Lung (tissue), 17 donors: ENCODE measurements at places on chromosomes 13 and 19. TPM values are rescaled to one million over a fixed set of nuclear protein-coding genes. Genes with fewer than 3 reads are reported as not detected.

DNA sequence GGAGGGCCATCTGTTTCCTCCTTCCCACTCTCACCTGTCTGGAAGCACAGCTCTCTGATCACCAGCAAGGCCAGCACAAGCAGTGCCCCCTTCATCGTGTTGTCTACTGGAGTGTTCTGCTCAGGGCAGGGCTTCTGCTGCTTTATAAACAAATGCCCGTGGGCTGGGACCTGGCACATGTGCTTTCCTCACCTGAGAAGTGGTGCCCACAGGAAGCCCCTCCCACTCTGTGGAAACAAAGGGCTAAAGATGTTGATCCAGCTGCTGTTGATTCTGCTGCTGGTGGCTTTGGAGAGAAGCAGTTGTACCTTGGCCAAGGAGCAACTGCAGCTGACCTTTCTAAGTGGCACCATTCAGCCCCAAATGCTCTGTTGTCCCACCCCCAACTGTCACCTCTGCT, 26.4 kb upstream of the ZNF181 start:
- no peak for DNase-seq

DNA sequence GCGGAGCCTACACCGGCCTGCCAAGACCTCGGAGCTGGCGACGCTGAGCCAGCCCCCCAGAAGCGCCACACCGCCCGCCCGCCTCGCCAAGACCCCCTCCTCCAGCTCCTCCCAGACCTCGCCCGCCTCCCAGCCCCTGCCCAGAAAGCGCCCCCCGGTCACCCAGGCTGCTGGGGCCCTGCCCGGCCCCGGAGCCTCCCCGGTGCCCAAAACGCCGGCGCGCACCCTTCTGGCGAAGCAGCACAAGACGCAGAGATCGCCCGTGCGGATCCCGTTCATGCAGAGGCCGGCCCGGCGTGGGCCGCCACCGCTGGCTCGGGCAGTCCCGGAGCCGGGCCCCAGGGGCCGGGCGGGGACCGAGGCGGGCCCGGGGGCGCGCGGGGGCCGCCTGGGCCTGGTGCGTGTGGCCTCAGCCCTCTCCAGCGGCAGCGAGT, 10.2 kb downstream of the C19orf25 start:
- no peak for DNase-seq

- no peak for DNase-seq
Observed at GRCh38 chr19:7670790-7671189, 1.9 kb downstream of the RETN start.

DNA sequence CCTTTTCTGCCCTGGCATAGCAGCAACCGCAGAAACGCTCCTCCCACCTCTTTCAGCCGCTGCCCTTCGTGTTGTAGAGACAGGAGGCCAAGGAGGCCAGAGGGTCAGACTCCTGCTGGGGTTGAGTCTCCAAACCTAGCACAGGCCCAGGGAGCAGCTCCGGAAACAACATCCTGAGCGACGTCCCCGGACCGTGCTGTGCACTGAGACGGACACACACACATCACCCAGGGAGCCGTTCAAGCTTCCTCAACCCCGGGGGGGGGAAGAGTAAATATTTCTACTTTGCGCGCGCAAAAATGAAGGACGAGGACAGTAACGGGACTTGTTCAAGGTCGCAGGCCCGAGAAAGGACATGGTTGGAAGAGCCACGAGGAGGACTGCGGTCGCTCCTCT, 657 bp downstream of the ZNF550 start:
- DNase-seq = peak; percentile 20

DNA sequence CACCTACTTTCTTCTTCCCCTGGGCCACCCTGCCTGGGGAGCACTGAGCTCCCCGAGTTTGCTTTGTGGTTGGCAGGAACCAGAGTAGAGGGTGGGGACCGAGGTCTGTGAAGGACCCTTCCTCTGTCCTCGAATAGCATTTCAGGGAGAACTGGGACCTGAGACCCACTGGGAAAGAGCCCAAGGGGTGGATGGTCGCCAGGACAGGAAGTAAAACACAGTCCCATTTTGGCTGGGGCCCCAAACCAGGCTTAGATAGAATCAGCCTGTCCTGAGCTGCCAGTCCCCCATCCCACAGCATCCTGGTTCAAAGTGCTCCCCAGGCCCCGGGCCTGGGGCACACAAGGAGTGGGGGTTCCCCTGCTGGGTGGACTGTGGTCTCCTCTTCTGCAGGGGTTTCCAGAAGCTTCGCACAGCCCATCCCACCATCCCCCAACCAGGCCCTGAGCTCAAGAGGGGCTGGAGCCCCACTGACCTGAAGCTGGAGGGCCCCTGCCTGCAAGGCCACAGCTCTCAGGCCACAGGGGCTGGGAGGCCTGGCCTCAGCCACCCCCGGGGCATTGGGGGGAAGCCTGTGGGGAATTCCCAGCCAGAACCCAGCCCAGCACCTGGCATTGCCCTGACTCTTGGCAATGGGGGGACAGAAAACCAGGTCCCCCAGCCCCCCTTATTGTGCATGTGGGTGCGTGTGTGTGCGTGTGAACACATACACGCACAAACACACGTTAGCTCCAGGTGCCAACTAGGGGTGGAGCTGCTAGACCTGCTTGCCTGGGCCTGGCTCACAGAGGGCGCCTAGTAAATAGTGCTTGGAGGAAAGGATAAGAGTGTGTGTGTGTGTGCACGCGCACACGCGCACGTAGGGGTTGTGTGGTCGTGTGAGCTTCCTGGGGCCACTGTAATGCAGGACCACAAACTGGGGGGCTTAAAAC, 995 bp upstream of the MKNK2 start:
- peak; percentile 76 for DNase-seq

DNA sequence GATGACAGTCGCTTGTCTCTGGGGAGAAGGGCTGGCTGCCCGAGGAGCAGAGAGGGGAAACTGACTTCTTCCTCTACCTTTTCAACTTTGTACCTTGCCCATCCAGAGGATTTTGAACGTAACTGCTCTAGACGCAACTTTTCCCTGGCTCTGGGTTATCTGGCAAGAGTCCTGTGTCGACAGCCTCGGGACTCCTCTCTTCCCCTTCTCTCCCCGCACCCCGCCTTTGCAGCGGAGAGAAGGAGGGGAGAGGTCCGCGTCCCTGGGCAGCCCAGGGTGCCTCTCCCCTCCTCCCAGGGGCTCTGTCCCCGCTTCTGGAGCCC, 574 bp downstream of the SH3GL1 start:
- peak; percentile 52 for DNase-seq

GRCh38 chr13:104553186-104553585, 1487.0 kb upstream of the SLC10A2 start:
- no peak for DNase-seq

DNA sequence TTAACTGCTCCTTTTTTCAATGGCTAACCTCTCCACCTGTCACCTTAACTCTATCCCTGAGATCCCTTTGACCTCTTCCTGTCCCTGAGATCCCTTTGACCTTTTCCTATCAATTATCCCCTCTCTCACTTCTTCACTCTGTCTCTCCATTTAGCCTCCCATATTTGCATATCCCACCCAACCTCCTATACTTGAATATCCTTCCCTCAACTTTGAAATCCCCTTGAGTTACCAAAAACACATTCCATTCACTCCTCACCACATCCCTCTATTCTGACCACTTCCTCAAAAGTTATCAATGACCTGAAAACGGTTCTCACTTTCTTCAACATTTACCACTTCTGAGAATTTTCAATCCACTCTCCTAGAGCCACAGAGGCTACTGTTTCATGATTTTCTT, 3.0 kb downstream of the MYCBP2 start:
- DNase-seq = no peak

DNA sequence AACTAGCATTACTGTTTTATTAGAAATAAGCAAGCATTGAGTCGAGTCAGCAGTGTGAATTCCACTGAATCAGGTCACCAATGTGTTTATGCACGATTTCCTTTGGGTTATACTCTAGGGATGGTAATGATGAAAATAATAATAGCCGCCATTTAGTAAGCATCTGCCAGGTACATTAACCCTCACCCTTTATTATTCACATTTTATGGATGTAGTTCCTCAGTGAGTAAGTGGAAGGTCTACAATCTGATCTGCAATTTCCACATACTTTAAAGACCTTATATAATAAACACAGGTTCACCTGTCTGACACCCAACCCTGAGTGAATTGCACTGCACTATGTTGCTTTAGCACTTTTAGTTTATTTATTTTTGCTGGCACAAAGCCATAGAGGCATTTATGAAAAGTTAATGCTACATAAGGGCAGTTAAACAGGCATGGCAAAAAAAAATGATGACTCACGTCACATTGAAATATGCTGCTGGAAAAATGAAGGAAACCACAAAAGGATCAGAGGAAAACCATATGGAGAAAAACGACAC, 122.4 kb downstream of the TRPC4 start:
- peak; percentile 10 for DNase-seq

DNA sequence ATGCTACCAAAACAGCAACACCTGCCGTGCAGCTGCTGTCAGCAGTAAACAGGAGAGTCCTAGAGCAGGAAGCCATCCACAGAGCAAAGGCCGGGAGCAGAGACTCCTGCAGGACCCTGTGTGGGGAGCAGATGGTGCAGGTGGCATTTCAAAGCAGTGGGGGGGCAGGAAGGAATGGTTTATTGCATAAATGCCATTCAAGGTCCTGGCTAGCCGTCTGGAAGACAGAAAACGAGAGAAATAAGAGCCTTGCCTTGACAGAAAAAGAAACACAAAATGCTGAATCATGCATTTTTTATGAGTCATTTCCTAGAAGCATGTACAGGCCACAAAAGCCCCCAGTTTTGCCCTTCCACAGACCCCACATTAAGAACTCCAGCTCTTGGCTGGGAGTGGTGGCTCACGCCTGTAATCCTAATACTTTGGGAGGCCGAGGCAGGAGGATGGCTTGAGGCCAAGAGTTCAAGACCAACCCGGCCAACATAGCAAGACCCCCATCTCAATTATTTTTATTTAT, 5.4 kb downstream of the RSPH6A start:
- no peak for DNase-seq

DNA sequence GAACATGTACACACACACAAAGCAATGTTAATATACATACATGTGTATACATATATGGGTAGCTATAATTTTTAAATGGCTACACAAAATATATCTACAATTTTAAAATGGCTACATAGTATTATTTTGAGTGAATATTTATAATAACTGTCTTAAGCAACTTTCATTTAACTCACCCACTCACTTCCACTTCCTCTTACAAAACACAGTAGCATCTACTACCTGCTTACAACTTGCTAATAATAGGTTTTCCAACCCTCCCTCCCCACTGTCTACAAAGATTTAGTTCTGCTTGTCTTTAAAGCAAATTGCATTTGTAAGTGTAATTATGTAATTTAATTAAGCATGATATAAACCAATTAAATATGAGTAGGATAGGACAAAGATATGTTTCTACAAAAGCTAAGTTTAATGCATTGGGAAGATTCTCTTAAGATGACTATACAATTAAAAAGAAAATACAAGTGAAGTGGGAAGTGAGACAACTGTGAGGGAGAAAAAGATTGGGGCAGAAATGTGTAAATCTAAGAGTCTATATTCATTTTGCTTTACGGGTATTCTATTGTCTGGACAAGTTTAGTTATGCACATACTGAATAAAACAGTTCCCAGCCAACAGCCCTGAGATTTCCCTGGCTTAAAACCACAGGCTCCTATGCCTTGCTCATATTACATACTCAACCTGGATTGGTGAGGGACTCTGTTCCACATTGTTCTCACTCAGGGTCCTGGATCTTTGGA, 583.1 kb downstream of the EFNB2 start:
- no peak for DNase-seq

DNA sequence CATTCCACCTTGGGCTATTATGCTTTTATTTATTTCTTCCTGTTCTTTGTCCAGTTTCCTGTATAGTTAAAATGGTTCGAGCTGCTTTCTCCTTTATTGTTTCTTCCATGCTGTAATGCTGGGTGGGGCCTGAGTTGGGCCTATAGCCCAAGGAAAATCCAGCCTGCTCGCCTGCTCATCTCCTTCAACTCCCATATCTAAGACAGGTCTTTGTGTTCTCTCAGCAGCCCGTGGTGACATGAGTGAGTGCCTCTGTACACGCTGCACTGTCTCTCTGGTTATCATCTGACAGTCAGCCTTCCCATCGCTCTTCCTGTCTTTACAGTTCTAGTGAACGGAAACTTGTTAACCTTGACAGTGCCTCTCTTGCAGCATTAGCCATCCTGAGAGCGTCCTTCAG, 221.9 kb upstream of the SLC10A2 start:
- DNase-seq = no peak

GRCh38 chr13:33349986-33350826, 64.7 kb upstream of the STARD13 start:
- DNase-seq = peak; percentile 64

GRCh38 chr13:113483081-113483480, 7.4 kb downstream of the DCUN1D2 start:
- no peak for DNase-seq

DNA sequence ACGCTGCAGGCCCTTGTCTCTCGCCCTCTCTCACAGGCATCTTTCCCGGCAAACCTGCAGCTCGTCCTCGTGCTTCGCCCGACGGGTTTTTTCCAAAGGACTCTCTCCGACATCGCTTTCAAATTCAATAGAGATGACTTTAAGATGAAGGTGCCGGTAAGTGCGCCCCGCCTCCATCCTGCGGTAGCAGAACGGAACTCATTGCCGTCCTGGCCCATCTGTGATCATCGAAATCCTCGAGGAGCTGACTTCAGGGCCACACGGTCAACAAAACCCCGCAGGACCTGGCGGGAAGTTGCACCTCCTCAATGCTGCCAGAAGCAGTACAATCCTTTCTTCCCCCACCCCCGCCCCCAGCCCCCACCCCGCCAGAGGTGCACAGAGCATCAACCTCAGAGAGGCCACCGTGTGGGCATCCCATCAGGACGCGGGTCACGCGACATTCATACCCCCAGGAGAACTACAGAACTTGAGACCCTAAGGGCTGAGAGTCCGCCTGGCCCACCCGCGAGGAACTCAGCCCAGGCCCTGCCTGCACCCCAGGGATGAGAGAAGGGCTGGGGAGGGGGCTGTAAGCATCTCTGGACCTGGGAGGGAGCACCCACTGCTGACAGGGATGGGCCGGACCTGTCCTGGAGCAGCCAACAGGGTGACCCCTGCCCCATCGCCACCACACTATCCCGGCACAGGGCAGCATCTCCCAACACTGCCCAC, 44.9 kb upstream of the F7 start:
- DNase-seq = no peak

ZNF223 gene
- 2.8 TPM for polyA plus RNA-seq

ZNF792 gene
- 2.0 TPM for polyA plus RNA-seq

P2RY11 gene
- polyA plus RNA-seq = 9.6 TPM

CIC gene
- 38.2 TPM for polyA plus RNA-seq

NOTCH3 gene
- 22.1 TPM for polyA plus RNA-seq

ZNF724 gene
- 0.37 TPM for polyA plus RNA-seq

OVOL3 gene
- polyA plus RNA-seq = not detected

PRR22 gene
- 6.8 TPM for polyA plus RNA-seq

PLIN4 gene
- polyA plus RNA-seq = 3.9 TPM

MEDAG gene
- 7.7 TPM for polyA plus RNA-seq
